ENCODE measurements at places on chromosomes 16 and 17. TPM values are rescaled to one million over a fixed set of nuclear protein-coding genes. Genes with fewer than 3 reads are reported as not detected.
A peak's percentile ranks its signal among the peaks of the same experiment; 100 is the strongest.

TAC4 gene
- not detected for total RNA-seq

ZNF385C gene
- 1.0 TPM for total RNA-seq

TBC1D28 gene
- not detected for total RNA-seq

TSPAN10 gene
- total RNA-seq: 1.5 TPM

PRSS33 gene
- total RNA-seq: not detected

NLRC3 gene
- 160 TPM for total RNA-seq

TRAPPC1 gene
- total RNA-seq: 95.4 TPM

SLC22A31 gene
- total RNA-seq: 1.3 TPM

KCNAB3 gene
- total RNA-seq: 18.1 TPM

HOXB5 gene
- not detected for total RNA-seq

DNA sequence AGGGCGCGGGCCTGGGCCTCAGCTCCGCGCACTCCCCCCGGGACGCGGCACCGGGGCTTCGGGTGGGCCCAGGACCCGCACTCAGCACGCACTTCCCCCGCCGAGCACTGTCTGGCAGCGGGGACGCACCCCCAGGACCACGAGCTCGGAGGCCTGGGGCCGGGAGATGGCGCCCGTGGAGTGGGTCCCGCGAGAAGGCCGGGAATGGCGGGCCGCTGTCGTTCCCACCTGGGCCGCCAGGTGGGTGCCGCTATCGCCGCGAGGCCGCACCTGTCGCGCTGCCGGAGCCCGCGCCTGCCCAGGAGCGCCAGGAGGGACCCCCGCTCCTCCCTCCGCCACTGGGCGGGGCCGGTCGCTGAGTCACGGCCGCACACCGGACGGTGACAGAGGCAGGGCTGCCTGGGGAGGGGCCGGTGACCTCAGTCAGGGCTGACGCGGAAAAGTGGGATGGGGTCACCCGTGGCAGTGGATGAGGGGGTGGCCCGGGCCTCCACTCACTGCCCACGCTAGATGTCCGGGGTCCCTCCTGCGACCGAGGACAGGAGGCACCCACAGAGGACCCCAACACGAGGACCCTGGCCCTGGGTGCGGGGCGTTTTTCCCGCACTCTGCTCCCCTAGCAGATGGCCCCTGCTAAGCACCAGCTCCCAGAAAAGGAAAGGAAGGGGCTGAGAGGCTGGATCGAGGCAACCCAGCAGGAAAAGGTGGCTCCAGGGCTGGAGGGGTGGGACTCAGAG is 6.9 kb upstream of the ACTG1 start:
- DNase-seq: peak; percentile 53

- DNase-seq: no peak
Measured at GRCh38 chr17:63925615-63926014, 6.5 kb downstream of the CD79B start.

- peak; percentile 39 for DNase-seq
Measured at GRCh38 chr17:30808785-30809286, 15.7 kb downstream of the CRLF3 start.

DNA sequence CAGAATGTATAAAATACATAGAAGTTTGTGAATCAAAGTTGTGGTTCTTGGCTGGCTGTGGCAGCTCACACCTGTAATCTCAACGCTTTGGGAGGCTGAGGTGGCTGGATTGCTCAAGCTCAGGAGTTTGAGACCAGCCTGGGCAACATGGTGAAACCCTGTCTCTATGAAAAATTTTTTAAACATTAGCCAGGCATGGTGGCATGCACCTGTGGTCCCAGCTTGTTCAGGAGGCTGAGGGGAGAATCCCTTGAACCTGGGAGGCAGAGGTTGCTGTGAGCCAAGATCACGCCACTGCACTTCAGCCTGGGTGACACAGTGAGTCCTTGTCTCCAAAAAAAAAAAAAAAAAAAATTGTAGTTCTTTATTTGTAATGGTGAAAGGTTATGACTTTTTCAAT is 13.8 kb upstream of the APPBP2 start:
- DNase-seq: no peak

- no peak for DNase-seq
Measured at GRCh38 chr16:22646948-22647556, 136.4 kb downstream of the NPIPB5 start.

DNA sequence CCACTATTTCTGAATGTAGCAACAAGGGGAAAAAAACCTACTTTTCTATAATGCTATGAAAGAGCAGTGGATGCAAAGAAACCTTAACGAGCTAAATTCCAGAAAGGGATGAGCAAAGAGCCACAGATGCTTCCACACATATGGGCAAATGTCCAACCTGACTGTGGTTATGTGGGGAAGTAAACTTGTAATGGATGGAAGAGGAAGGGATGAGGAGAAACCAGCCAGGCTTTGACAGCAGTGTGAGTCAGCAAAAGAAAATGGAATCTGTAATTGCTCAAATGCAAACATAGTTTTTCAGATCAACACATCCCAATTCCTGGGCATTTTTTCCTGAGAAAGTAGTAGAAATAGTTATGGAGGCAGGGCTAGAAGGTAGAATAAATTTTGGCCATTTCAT is 204.8 kb upstream of the CPHXL start:
- DNase-seq: no peak

GRCh38 chr17:58487589-58488427 is at the start of gene HSF5:
TSS of gene HSF5 (minus strand) at chr17:58488408. CDS start at chr17:58488274, 134 bp downstream.
- DNase-seq: peak; percentile 75

DNA sequence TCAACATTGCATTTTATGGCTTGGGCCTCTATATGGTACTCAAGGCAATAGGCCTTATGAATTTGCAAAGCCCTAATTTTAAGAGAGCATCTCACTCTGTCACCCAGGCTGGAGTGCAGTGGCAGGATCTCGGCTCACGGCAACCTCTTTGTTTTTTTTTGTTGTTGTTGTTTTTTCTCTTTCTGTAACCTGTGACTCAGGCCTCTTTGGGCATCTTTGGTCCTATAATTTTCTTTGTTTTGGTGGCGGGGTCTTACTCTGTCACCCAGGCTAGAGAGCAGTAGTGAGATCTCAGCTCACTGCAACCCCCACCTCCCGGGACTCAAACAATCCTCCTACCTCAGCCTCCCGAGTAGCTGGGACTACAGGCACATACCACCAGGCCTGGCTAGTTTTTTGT is 21.8 kb upstream of the HERPUD1 start:
- no peak for DNase-seq

- DNase-seq: no peak
Measured at GRCh38 chr17:54007855-54008254, 185.1 kb downstream of the KIF2B start.

All from T-cell (primary cell).